ENCODE measurements at places on chromosomes 7 and 10.

- DNase-seq: no peak
These were observed 244.1 kb downstream of the PTPRN2 start for GRCh38 chr7:158343526-158343925.

GRCh38 chr10:132206806-132207535, 20.2 kb downstream of the DPYSL4 start:
- DNase-seq: no peak

DNA sequence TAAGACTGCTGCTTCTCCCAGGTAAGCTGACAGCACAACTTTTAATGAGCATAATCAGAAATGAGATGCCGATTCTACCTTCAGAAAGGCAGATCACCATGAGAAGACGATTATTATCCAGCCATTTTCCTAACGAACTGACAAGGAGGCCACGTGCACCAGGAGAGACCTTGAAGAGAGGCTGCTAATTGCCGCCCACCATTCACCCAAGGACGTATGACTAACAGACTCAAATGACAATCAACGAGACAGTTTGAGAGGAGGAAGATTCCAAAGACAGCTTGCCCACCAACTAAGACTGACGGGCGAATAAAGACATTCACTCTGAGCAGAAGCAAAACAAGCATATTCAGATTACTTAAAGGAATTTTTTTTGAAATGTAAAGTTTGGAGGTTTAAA, 301.9 kb upstream of the TAC1 start:
- DNase-seq: no peak

GRCh38 chr10:36676321-36676720, 449.1 kb upstream of the ANKRD30A start:
- no peak for DNase-seq

GRCh38 chr10:12908773-12909172, 92.7 kb downstream of the CCDC3 start:
- DNase-seq: no peak

- DNase-seq: no peak
These were observed 31.5 kb downstream of the INSIG1 start for GRCh38 chr7:155329225-155329624.

DNA sequence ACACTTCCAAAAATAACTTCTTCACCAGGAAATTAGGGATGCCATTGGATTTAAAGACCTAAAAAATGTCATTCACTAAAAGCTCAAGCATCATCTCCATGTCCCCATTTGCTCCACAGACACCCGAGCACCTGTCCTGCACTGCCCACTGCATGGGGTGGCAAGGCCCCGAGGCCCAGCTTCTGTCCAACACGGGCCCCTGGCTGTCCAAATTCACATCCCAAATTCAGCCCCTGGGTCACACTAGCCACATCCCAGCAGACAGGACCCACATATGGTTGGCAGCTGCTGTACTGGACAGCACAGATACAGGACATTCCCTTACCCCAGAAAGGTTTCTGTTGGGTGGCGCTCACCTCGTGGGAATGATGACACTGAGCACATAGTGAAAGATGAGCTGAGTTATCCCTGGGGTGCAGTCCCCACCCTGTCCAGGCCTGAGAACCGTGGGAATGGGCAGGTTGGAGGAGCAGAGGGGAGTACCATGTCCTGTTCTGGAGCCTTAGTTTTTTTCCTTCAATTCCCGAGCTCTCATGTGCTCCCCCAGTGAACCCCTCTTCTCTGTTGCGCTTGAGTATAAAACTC, 55.3 kb downstream of the CSGALNACT2 start:
- DNase-seq: no peak

DNA sequence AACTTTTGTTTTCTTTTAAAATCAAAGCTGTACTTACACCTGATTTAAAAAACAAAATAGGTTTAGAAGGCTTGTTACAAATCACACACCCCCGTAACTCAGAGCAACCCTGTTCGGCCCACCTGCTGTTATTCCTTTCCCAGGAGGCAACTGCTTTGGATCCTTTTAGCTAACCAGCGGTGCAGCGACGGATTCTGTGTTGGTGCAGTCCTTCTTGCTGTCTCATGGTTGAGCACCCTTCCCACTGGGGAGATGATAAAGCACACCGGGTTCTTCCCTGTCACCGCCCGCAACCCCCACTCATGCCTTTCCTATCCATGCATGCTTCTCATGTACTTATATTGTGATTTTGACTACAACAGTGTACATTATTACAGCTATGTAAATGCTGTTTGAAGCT, 24.8 kb upstream of the MKI67 start:
- DNase-seq: no peak

GRCh38 chr10:97498841-97499560, at the start of gene UBTD1:
Gene UBTD1, plus strand, starts transcription at chr10:97498924. Its CDS starts 280 bp downstream, at chr10:97499204.
- peak; percentile 60 for DNase-seq

GRCh38 chr10:31219306-31219705, 99.7 kb upstream of the ZEB1 start:
- no peak for DNase-seq

DNA sequence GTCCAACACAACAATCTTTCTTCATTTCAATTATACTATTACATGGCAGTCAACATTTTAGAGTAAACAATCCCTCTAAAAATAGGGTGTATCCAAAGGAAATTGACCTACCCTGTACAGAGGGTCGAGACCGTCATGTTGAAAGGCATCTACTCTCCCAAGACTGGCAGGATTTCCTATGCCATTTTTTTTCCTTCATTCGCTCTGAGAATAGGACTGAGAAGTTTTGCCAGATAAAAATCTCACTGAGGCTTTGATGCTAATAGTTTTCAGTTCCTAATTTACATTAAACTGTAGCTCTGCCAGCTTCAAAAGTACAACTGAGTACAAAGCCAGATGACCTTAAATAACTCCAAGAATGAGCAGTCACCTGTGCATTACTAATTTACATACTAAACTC, 84.5 kb upstream of the SEMA3C start:
- no peak for DNase-seq

DNA sequence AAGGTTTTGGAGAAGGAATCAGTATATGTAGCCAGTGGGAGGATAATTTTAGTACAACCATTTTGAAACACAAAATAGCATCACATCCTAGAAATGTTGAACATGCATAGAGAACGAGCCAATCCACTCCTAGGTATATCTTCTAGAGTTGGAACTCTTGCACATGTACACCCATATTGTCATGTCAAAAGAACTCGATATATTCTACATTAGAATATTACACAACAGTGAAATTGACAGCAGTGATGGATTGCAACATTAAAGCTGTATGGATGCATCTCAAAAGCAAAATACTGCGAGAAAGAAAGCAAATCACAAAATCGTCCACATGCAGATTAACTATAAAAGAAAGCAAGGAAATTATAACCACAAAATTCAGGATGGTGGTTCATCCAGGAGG, 159.3 kb upstream of the NEBL start:
- no peak for DNase-seq

- no peak for DNase-seq
These were observed 10.9 kb upstream of the BHLHA15 start for GRCh38 chr7:98200364-98200763.

DNA sequence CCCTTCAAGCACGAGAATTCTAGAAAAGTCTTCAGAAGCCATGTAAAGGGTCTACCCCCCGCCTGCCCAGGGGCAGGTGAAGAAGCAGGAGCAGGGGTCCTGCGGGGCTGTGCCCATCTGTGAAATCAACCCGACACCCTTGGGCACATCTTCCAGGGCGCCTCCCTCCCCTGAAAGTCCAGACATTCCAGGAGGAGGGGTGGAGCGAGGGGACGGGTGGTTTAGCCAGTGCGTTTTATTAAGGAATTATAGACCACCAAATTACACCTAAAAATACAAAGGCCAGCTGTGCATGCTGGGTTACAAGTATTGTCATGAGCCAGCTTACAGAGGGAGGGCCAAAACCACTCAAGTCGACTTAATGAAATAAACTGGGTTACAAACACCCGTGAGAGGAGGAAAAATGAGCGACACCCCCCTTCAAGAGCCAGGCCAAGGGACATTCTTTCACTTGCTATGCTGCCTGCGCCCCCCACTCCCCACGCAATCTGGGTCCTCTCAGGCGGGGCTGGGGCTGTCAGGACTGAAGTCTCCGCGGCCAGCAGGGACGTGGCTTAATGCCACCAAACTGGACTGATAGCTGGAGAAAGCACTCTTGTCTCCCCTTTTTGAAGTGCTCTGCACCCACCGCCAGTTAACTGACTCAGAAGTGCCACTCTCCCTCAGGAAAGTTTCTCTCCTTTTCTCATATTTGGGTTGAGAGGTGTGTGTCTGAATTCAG, 360.3 kb downstream of the FRMD4A start:
- no peak for DNase-seq

GRCh38 chr7:78017591-78018100, 219.1 kb downstream of the PHTF2 start:
- no peak for DNase-seq

DNA sequence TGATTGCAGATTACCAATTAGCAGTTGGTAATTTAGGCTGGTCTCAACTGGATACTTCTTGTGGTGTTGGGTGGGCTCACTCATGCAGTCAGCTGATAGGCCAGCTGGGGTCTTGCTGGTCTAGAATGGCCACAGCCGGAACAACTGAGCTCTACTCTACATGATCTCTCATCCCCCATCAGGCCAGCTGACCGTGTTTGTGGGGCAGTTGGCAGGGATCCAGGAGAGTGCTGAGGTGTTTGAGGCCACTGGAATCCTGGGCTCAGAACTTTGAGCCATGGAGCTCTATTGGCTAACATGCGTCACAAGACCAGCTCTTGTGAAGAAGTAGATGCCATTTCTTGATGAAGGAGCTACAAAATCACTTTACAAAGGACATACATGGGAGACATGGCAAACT, 242.4 kb downstream of the GFRA1 start:
- no peak for DNase-seq

- DNase-seq: no peak
These were observed 377.3 kb downstream of the SDK1 start for GRCh38 chr7:3678314-3678810.

GRCh38 chr10:63256009-63256773, 123.1 kb downstream of the NRBF2 start:
- peak; percentile 80 for DNase-seq

GRCh38 chr7:20417675-20418382, 87.1 kb downstream of the ITGB8 start:
- DNase-seq: no peak

GRCh38 chr7:101618207-101618839, 10.8 kb downstream of the MYL10 start:
- no peak for DNase-seq

DNA sequence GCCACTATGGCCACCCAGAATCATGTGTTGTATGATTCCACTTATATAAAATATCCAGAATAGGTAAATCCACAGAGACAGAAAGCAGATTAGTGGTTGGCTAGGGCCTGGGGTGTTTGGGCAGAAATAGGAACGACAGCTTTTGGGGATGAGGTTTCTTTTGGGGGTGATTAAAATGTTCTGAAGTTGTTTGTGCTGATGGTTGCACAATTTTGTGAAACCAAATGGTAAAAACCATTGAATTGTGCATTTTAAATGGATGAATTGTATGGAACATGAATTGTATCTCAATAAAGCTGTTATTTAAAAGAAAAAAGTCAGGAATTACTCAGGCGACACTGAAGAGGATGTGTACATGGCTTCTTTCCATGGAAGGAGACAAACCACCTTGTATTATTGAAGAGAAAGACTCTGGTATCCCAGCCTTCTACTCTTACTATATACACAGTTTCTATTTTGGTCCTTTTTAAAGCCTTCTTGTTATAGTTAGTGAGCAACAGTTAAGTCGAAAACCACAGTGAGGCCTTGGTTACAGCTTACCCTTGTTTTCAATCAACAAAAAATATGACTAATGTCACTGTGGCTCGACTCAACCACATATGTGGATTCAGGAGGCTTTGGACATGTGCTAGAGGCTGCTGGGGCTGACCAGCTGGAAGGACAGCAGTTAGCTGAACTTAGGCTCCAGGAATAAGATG, 57.1 kb upstream of the KMT2E start:
- DNase-seq: peak; percentile 94

DNA sequence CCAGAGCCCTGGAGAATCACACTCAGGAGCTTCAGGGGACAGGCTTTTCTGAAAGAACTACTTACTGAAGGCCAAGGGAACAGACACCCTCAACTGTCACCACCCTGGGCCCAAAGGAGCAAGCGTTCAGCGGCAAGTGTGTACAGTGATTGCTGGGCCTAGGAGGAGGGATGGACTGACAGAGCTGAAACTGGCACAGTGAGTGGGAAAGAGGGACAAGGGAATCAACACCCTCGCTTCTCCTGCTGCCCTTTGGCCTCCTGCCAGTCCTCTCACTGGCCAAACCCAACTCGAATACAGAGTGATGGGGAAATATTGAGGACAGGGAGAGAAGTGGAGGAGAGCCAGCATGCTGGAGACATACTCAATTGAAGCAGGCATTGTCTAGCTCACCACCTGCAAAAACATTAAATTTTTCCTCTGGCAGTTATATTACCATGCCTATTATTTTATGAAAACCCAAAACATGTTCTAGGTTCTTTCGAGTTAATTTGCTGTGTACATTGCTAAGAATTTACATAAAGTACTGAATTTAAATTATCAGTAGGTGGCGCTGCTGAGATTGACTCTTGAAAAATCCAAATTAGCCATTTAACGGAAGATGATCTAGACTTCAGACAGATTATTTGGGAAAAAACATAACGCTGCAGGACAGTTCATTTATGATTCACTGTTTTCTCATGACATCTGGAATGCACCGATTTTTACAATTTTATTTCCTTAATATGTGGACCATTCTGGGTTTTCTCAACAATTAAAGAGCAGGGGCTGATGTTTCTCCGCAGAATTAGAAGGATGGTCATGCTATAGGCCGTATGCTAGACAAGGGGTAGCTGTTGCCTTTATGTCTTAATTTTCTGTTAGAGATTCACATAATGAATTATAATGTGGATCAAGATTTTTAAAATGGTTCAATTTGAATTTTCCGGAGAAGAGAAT, 14.7 kb upstream of the TMEM236 start:
- DNase-seq: peak; percentile 61

DNA sequence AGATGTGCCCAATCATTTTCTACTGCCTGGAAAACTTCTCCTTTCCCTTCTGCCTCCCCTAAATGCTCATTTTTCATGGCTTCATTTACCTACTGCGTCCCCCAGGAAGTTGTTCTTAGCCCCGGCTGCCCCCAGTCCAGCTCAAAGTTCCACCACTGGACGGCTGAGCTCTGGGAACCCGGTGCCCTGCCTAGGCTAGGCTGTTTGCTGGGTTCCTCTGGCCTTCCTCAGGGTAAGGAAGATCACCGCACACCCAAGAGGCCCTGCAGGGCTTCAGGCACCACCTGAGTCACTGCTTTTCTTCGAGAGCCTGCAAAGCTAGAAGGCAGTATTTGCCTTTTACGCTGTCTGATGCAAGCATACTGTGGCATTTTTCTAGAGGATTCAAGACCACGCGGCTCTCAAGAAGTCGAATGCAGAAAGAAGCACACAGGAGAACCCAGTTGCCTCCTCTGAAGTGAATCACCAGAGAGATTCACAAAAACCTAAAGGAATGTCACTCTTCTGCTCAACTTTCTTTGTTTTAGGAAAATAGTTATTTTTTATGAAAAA, 46.7 kb upstream of the ZMIZ1 start:
- no peak for DNase-seq

GRCh38 chr10:96309628-96310320, 5.5 kb downstream of the DNTT start:
- DNase-seq: no peak
